ENCODE measurements at places on chromosomes 5 and 9.

DNA sequence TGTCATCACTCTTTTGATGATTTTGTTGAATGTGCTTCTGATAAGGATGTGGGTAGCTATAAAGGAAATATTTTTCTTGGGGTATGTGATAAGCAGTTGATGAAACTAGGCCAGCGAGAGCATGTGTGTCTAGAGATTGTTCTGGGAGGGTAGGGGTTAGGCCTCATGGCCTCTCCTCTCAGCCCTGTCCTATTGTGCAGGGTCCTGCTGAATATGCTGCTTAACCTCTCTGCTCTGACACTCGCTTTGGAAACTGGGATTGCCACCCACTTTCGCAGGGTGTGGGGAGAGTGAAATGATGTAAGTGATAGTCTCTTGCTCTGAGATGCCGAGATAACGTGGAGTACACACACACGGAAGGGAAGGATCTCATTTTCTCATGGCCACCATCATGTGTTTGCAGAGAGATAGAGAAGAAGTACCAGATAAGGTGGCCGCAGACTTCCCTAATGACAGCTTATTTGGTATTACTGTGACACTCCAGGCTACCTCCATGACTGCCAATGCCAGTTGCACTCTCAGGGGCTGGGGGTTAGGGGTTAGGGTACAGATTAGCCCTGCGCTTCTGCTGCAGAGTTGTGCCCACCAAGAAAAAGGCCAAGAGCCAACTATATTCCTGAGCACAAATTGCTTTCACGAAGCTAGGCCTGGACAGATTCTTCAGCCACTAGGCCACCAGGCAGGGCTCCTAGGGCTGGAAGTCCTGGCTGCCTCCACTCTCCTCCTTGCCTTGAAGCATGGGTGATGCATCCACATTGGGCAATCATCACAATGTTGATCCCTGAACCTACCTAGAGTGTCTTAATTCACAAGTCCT, 25.2 kb upstream of the TNFAIP8 start:
- DNase-seq: peak; percentile 69

DNA sequence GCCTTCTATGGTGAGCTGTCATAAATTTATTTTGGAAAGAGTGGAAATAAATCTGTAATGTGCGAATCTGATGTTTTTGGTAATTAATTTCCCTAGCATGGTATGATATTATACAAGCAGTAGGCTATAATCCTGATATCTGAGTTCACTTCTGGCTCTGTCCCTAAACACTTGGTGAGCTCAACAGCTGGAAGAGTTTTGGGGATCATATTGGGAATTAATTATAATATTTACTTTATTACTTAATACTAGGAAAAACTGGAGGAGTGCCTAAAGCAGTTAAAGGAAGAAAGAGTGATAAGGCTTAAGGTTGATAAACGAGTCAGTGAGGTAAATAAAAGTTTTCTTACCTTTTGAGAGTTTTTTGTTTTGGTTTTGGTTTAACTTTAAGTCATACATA, 26.8 kb downstream of the CEP78 start:
- no peak for DNase-seq

GRCh38 chr5:153905219-153905618, 133.5 kb downstream of the FAM114A2 start:
- DNase-seq: no peak

DNA sequence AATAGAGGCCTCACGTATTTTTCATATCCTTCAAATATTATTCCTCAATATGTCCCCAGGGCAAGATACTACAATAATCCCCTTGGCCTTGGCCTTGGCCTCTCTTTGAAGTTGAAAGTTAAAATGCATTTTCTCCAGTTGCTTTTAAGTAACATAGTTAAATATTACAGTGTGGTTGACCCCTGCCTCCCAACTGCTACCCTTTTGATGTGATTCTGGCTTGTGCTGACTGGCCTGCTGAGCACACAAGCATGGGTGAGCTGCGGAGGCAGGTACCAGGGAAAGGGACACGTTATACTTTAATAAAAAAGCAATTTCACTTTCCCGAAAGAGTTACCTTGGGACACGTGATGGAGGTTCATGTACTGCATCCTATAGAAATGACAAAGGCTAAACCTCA, 17.9 kb upstream of the TMEM252 start:
- DNase-seq: no peak

DNA sequence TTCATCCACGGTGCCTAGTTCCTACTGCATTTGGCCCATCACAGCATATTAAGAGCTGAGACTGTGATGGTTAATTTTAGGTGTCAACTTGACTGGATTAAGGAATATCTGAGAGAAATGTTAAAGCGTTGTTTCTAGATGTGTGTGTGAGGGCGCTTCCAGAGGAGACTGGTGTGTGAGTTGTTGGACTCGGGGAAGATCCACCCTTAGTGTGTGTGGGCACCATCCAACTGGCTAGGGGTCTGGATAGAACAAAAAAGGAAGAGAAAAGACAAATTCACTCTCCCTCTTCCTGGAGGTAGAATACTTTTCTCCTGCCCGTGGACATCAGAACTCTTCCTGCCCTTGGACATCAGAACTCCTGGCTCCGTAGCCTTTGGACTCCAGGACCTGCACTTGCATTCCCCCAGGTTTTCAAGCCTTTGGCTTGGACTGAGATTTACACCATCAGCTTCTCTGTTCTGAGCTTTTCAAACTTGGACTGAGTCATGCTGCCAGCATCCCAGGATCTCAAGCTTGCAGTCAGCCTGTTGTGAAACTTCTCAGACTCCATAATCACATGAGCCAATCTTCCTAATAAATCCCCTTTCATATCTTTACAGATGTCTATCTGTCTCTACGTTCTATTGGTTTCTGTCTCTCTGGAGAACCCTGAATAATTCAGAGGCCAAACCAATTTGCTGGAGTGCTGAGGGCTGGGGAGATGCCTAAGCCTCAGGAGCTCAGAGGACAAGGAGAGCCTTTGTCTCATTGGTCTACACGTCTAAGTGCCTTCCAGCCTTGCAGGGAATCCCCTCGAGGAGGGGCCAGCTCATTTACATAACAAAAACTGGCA, 164.5 kb downstream of the DCP2 start:
- no peak for DNase-seq

GRCh38 chr5:14102666-14103065, 40.5 kb upstream of the TRIO start:
- no peak for DNase-seq

DNA sequence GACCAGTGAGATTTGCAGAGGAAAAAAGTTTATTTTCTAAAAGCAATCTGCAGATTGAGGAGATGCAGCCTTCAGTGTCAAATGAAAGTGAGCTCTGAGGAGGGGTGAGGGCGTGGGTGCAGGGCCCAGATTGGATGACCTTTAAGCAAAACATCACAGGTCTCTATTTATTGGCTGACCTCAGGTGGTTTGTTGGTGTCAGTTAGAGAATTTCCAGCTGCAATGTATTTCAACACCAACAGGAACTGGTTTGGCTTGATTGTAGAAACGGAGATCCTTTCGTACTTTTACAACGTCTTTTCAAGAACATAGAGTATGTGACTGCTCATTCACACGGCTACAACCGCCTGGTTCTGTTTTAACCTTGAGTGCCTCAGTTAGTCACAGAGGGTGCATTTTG, 1069.1 kb downstream of the EFNA5 start:
- no peak for DNase-seq

DNA sequence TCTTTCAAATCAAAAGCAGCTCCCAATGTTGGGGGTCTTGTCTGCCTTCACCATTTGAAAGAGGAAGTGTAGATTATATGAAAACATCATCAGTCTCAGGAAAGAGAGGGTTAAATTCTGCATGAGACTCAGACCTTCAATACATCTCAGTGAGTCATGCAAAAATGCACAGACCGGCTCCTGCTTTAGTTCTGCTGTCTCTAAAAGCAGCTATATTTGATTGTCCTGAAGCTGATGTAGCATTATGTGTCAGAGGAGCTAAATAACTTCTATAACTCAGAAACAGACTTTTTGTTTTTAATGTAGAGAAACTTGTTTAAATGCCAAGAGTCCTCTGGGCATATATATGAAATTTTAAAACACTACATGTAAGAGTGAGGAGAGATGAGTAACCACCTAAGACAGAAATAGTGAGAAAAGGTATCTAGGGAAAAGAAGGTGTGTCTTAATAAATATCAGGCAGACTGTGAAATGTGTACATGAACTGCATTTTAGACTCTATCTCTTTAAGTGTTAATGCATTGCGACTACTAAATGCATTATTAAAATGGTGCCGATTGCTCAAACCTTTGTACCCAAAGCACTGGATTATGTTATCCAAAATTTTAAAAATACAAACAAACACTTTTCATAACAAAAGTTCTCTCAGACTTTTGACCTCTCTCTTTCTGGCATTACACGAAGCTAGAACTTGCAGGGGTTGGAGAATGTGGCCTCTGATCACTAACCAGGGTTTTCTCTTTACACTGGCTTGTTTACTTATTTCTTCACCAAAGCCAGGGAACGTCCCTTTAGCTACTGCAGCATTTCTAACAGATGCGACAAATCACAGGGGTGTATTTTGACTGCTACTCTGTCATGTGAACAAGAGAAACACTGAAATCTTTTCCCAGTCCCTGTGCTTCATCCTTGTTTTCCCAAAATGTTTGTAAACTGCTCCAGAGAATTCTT, 302.3 kb downstream of the ARL15 start:
- DNase-seq: no peak

DNA sequence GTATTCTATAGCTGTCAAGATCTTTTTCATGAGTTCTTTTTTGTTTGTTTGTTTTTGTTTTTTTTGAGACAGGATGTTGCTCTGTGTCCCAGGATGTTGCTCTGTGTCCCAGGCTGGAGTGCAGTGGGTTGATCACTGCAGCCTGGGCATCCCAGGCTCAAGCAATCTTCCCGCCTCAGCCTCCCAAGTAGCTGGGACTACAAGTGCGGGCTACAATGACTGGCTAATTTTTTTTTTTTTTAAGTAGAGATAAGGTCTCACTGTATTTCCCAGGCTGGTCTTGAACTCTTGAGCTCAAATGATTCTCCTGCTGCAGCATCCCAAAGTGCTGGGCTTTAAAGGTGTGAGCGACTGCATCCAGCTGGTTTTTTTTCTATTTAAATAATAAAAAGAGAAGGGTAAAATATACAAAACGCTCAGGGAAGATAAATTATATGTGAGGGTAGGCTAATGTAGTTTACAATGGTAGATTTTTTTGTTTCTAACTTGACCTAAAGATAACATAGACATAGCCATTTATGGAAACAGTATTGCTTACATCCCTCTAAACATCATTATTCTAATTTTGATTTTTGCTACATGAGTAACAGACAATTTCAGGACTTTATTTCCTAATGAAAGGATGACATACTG, 21.9 kb downstream of the ERBIN start:
- DNase-seq: no peak

GRCh38 chr9:93302586-93303257, 118.8 kb downstream of the WNK2 start:
- peak; percentile 69 for DNase-seq

DNA sequence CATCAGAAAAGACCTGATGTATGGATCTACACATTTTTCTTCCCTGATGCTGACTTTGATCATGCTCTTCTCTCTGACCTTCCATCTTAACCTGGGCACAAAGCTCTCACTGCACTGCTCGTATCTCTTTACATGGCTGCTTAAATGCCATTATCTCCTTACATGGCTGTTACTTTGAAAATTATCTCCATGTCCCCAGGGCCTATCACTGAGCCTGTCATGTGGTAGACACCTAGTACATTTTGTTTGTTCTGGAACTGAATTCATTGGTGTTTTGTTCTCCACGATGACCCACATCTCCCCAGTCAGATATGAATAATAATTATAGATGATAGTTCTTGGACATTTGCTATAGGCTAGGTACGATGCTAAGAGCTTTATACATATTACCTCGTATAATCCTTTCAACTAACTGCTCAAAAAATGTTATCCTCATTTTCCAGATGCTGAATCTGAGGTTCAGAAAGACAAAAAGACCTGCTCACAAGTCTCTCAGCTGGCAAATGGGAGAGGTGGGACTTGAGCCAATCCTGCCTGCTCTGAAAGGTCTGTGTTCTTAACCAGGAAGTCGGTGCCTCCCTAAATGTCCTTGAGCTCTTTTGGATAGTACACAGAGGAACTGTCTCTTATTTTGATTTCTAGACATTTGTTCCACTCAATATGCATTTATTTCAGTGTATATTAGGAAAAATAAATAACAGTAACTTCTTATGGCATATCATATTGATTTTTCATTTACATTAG, 9.8 kb upstream of the CPEB4 start:
- no peak for DNase-seq

DNA sequence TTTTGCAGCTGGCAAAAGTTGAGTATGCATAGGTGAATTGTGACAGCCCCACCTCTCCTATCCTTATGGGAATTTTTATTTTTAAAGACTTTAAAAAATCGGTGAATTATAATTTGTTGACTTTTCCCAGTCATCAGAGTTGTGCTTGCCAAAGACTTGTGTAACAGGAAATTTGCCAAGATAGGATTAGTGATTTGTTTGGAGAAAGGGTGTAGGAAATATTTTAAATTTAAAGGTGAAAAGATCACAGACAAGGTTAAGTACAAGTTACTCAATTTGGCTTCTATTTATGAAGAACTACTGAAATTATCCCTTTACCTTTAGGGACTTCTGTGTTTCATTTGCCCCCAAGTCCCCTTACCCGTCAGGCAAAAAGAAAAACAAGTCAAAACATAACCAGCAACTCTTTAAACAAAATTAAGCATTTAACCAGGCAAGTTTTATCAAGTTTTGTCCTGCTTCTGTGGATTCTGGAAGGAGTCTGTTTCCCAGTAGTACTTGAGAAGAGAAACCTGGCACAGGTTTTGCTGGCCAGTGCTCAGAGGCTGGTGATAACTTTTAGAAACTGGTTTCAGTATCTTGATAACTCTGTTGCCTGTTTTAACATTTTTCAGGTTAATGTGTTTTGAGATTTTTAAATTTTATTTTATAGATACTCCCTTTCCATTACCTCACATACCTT, 285.4 kb downstream of the MAST4 start:
- no peak for DNase-seq

DNA sequence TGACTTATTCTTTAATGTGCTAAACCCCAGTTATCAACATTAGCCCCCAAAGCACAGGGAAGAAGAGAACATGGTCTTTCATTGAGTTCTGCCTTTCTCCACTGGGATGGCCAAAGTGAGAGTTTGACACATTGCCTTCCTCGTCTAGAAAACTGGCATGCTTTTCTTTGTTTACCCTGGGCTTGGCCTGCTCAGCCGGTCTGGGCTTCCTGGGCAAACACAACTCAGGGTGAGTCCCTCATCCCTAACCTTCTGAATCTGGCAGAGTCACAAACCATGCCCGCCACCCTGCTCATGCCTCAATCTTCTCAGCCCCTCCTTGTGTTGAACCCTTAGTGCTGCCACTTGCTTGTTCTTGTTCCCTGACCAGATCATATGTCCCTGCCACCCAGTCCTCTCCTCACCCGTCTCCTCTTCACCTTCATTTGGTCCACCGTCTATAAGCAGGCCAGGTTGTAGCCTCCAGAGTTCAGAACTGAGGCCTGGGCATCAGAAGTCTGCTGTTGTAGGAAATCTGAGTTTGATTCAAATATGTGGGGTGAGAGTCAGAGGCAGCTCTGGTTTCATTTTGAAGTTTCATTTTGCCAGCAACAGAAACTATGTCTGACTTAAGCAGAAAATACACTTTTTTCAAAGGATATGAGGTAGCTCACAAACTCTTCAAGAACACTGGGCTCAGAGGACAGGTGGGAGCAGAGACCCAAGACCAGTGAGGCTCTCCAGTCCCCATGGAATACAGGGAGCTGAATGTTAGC, 217.6 kb downstream of the NDUFS4 start:
- DNase-seq: no peak

Measured in CD4-positive, alpha-beta T cell treated with Interleukin-21 for 1 hour (primary cell).